ENCODE measurements at places on chromosomes 6 and 20. TPM values are rescaled to one million over a fixed set of nuclear protein-coding genes. Genes with fewer than 3 reads are reported as not detected.

The APCDD1L gene
- 0.06 TPM for total RNA-seq

The GPLD1 gene
- 1.0 TPM for total RNA-seq

The RAET1G gene
- 10.8 TPM for total RNA-seq

The FNDC11 gene
- 0.09 TPM for total RNA-seq

The GPANK1 gene
- 9.3 TPM for total RNA-seq

The PBOV1 gene
- total RNA-seq, result not detected

The IPCEF1 gene
- 0.02 TPM for total RNA-seq

The PRND gene
- total RNA-seq, result not detected

The SYCP2L gene
- total RNA-seq, result 2.8 TPM

The RWDD2A gene
- 1.4 TPM for total RNA-seq

The EYA2 gene
- 3.2 TPM for total RNA-seq

The CAGE1 gene
- not detected for total RNA-seq

The BMP5 gene
- 0.07 TPM for total RNA-seq

The CITED2 gene
- total RNA-seq, result 23.3 TPM

The TMEM239 gene
- total RNA-seq, result not detected

The HS3ST5 gene
- not detected for total RNA-seq

The TMEM14C gene
- total RNA-seq, result 141 TPM

The POLR1H gene
- 36.1 TPM for total RNA-seq

The RBM24 gene
- total RNA-seq, result 9.3 TPM

The DZANK1 gene
- total RNA-seq, result 2.9 TPM

The SOX12 gene
- total RNA-seq, result 27.9 TPM

The RAET1L gene
- total RNA-seq, result 0.25 TPM

Data from A549 treated with CpdA at 1 μM for 4 hours (cell line).